Natural killer cell treated with Interleukin-12 subunit alpha and Interleukin-12 subunit beta and Interleukin-15 and Interleukin-18, amount 100 ng/mL, for 72 hours (primary cell): ENCODE measurements at places on chromosomes 1 and 21. TPM values are rescaled to one million over a fixed set of nuclear protein-coding genes. Genes with fewer than 3 reads are reported as not detected.

The SLFNL1 gene
- 0.33 TPM for total RNA-seq

The ELAPOR1 gene
- 4.0 TPM for total RNA-seq

- no peaks in the 10 kb centered on the region for H3K36me3 ChIP-seq
- DNase-seq: no peak
- H3K27ac ChIP-seq: no peak overlapping the region
- H3K4me3 ChIP-seq: no peak overlapping the region
- no peaks in the 10 kb centered on the region for H3K27me3 ChIP-seq
- peaks cover 9% of the 10 kb centered on the region for H3K4me1 ChIP-seq
Observed at GRCh38 chr1:155872527-155872926, 13.2 kb downstream of the SYT11 start.

DNA sequence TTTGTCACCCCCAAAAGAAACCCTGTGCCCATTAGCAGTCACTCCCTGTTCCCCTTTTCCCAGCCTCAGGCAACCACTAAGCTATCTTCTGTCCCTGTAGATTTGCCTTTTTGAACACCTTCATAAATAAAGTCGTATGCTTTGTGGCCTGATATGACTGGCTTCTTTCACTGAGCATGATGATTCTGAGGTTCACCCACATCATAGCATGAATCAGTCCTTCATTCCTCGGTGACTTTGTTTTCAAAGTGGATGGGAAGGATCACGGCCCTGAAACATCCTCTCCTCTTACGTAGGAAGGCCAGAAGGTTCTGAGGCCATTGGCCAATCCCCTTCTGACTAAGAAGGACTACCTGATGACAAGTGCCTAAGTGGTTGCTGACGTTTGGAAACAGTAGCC is 39.1 kb downstream of the NIPAL3 start:
- H3K4me1 ChIP-seq: no peaks in the 10 kb centered on the region
- no peak overlapping the region for H3K4me3 ChIP-seq
- H3K27me3 ChIP-seq: no peaks in the 10 kb centered on the region

DNA sequence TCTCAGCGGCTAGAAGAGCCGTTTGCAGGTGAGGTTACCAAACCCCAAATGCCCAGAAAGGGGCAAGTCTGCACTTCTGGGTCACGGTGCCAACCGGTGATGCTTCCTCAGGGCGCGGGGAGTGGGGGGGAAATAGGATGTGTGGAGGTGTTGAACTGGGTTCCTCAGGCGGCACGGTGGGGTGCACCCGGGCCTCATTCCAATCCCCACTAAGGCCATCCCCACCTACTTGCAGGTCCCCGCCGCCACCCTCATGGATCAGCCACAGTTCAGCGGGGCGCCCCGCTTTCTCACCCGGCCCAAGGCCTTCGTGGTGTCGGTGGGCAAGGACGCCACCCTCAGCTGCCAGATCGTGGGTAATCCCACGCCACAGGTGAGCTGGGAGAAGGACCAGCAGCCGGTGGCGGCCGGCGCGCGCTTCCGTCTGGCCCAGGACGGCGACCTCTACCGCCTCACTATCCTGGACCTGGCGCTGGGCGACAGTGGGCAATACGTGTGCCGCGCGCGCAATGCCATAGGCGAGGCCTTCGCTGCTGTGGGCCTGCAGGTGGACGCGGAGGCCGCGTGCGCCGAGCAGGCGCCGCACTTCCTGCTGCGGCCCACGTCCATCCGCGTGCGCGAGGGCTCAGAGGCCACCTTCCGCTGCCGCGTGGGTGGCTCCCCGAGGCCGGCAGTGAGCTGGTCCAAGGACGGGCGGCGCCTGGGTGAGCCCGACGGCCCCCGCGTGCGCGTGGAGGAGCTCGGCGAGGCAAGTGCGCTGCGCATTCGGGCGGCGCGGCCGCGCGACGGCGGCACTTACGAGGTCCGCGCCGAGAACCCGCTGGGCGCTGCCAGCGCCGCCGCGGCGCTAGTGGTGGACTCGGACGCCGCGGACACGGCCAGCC is 3.9 kb downstream of the OBSCN start:
- no peak overlapping the region for H3K4me3 ChIP-seq
- no peak for DNase-seq
- H3K36me3 ChIP-seq: no peaks in the 10 kb centered on the region
- H3K27me3 ChIP-seq: no peaks in the 10 kb centered on the region

DNA sequence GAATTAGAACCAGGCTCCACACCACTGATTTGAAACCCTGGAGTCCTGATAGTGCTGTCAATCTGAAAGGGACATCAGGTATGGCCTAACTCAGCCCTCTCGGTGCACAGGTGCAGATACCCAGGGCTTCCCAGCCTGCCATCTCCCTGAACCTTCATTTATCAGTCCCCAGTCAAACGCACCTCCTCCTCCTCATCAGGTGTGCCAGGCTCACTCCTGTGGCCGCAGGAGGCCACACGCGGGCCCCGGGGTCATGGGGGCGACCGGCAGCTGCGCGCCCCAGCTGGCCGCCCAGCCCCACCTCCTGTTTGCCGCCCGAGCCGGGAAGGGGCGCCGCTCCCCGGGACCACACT is 572 bp downstream of the FUCA1 start:
- no peak overlapping the region for H3K27ac ChIP-seq
- DNase-seq: no peak
- peak overlapping the region; percentile 84 for H3K4me3 ChIP-seq
- peaks cover 33% of the 10 kb centered on the region for H3K4me1 ChIP-seq
- H3K36me3 ChIP-seq: no peaks in the 10 kb centered on the region

DNA sequence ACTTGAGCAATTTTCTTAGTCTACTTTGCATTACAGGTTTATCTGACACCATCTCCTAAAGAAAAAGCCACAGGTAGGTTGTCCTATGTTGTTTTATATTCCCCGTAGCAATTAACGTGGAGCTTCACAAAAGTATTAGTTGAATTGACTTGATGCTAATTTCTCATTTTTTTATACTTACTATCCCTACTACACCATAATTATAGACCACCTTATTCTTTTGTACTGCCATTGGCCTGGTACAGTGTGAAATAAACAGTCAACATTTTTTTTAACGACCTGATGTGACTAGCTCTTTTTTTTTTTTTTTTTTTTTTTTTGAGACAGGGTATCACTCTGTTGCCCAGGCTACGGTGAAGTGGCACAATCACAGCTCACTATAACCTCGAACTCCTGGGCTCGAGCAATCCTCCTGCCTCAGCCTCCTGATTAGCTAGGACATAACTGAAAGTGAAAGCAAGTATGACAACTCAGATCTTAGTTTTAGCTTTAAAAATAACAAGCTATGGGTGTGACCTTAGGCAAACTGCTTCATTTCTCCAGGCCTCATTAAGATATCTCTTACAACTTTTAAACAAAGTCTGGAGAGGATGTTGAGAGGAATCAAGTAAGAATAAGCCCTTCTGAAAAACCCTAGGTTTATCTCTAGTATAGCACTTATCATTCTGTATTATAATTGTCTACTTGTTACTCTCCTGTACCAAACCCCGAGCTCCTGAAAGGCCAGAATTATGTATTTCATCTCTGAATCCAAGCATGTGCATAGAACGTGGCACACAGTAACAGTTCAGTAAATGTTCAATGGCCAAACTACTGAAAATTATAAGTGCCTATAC is 49.5 kb downstream of the LUZP1 start:
- peak overlapping the region; percentile 86 for H3K27ac ChIP-seq
- H3K4me1 ChIP-seq: peaks cover 55% of the 10 kb centered on the region
- H3K4me3 ChIP-seq: peak overlapping the region; percentile 75
- DNase-seq: peak; percentile 70
